ENCODE measurements at places on chromosomes 4 and X.

DNA sequence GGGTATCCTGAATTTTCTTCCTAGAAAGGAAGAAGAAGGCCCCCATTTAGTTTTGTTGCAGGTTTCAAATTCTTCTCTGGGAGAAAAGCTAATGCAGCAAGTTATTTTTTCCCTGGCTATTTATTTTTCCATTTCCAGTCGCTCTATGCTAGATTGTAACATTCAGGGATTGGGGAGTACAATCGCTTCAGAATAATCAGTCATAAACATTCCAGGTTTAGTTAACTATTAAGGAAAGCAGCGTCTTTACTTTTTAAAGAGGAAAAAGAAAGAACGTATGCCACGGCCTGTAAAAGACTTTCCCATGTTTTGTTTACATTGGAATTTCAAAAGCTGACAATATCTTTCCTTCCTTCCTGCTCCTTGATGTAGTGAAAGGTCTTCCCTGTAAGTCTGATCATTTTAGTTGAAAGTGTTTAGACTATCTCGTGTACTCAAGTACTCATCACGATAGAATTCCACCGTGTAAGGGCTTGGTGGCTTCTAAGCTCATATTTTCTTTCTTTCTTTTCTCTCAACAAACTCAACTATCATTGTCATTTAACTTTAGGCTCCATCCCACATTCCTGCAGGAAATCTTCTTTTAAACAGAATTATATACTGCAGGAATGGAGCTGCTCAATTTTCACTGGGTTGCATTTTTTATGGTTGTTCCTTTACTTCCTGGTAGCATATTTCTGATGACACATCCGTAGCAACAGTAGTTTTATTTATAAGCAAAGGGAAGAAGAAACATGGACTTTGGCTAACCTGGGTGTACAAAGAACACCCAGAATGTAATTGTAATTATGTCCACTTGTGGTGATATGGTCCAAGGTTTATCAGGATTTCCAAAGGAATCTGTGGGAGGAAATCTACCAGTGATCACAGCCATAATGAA is 213.1 kb upstream of the FAT1 start:
- DNase-seq, result no peak

DNA sequence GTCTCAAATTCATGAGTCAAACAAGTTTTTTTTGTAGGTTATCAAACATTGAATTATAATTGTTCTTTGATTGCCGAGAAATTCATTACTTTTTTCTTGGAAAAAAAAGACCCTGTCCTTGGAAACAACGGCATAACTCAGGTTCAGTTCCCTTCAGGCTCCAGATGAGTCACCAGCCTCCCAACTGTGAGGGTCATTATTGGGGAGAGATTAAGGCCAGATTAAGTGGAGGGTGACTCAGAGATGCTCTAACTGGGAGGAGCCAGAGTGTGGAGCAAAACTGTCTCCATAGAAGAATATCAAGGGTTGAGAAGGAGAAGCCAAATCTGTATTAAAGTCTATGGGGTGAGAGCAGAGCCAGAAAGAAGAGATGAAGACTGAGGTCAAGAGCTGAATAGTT is 9.6 kb downstream of the ADGRG4 start:
- DNase-seq, result no peak

DNA sequence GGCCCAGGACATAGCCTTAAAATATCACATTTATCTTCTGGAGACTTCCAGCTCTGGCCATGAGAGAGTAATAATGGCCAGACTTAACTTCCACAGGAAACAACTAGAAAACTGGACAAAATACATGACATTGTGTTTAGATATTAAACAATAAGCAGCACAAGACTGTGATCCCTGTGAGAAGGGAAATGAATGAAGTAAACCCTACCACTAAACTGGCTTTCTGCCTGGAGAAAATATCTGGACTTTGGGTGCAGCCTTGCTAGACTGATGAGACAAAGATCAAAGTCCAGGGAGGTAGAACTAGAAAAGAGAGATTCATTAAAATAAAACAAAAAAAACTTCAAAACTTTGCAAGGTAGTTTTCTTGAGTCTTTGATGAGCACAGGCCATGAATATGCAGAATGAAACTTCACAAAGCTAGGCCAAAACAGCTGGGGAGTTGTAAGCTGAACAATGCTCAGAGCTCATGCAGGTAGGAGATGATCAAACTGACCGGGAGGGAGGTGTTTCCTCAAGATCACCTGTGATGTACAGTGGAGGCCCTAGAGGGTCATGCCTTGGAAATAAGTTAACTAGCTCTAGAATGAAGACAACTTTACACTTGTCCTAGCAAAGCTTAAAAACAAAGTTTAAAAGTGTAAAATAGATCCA is 147.0 kb upstream of the SH3RF1 start:
- no peak for DNase-seq

GRCh38 chr4:159400558-159401225 is 297.8 kb downstream of the RAPGEF2 start:
- DNase-seq, result no peak

GRCh38 chrX:10395179-10395578 is 225.2 kb downstream of the MID1 start:
- no peak for DNase-seq

GRCh38 chr4:76659103-76659490 is 224.1 kb downstream of the SHROOM3 start:
- DNase-seq, result no peak

GRCh38 chrX:81957900-81958545 is 756.1 kb downstream of the SH3BGRL start:
- DNase-seq, result no peak

- DNase-seq, result no peak
Observed at GRCh38 chr4:127212701-127213100, 420.1 kb upstream of the INTU start.

DNA sequence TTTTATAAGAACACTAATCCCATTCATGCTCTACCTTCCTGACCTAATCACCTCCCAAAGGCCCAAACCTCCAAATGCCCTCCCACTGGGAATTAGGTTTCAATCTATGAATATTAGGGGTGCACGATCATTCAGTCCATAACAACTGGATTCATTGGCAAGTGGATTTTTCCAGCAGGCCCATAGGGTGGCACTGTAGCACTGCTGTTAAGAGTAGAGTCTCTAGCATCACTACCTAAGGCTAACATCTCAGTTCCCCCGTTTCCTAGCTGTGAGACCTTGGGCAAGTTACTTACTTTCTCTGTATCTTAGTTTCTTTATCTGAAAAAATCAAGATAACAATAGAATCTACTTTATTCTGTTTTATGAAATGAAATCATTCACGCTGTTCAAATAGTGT is 315.8 kb downstream of the STIM2 start:
- DNase-seq, result no peak

- DNase-seq, result no peak
Observed at GRCh38 chrX:39983715-39984114, 114.0 kb downstream of the BCOR start.

DNA sequence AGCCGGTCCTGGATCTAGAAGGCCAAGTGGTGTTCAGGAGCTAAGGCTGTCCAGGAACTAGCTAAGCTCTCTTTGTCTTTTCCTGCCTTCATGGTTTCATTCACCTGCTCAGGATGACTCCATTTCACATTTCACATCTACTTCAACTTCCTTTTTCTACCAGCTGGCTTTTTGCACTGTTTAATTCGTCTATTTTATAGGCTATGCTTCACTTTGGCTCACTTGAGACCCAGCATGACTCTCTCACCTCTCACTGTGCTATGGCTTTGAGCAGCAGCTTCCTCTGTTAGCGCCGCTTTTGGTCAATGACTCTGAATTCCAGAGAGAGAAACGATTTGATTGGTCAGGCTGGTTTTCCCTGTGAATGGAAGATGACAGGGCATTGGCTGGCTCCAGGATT is 213.5 kb upstream of the CLNK start:
- DNase-seq, result no peak

- no peak for DNase-seq
Observed at GRCh38 chrX:83508006-83508405, at the start of gene POU3F4. POU3F4 (plus strand) TSS chrX:83508290; CDS start chrX:83508325, 35 bp downstream.

DNA sequence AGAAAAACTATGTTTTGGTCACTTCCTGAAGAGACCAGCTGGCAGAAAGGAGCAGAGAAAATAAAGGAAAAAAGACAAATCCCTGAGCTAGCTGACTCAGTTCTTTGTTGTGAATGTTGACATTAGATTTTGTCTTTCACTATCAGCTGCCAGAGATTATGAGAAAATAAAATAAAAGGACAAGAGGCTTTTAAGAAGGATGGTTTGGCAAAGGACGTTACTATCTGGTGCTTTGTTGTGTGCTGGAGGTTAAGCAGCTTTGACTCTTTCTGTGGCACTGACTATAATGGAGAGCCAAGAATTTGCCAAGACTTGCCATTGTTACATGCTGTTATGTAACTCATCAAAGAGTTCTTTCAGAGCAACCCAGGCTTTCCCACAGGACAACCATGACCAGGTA is 12.1 kb downstream of the ASB5 start:
- DNase-seq, result no peak

Data from stimulated activated CD4-positive, alpha-beta T cell treated with anti-CD3 and anti-CD28 coated beads, Interleukin-4, amount 100 ng/mL, for 1 hour (primary cell).